Keratinocyte (primary cell): ENCODE measurements at places on chromosomes 3 and 15.

- no peak for DNase-seq
Measured at GRCh38 chr3:126127904-126128303, 44.0 kb upstream of the SLC41A3 start.

DNA sequence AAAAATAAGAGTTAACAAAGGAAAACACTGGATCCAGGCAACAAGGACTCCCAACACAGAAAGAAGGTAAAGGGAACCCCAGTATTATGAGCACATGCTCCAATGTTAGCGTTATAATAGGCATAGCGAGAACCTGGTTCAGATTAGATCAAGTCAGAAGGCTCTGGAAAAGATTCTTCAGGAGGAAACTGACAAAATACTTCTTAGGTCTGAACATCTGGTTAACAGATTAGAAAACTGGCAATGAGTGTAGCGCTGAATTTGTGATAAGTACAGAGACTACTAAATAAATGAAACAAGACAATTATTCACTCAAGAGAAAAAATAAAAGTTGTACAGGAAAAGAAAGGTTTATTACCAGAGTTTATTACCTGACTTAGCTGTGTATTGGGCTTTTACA lies 146.1 kb downstream of the DPH6 start:
- DNase-seq = no peak

- no peak for DNase-seq
Measured at GRCh38 chr15:58015565-58015964, 49.9 kb downstream of the ALDH1A2 start.

- DNase-seq = no peak
Measured at GRCh38 chr3:77324105-77324504, 284.2 kb downstream of the ROBO2 start.

DNA sequence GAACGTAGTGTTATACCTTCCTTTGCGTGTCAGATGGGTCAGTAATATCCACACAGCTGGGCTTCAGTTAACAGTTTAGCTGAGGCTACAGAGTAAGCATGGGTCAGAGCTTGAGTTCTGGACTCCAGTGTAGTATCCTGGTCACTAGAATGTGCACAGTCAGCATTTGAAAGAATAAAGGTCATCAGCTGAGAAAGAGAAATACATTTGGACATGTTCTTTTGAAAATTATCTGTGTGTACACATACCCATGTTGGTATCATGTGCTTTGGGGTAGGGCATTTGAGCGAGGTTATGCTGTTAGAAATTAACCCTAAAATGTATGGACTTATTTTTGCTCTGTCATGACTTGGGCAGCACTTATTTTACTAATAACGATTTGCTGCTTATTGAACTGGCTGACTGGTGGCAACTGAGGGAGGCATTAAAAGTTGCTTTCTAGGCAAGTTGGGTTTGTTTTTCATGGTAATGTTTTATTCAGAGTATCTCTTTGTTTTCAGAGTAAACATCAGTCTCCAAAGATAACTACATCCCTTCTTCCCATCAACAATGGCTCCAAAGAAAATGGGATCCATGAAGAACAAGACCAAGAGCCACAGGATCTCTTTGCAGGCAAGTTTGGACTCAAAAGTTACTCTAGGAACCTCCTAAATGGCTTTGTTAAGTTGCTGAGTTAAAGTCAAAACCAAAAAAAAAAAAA lies 16.4 kb downstream of the SNX1 start:
- DNase-seq = no peak

GRCh38 chr3:38297947-38298711 lies 16.0 kb downstream of the SLC22A14 start:
- DNase-seq = no peak

- no peak for DNase-seq
Measured at GRCh38 chr3:30199855-30200254, 406.5 kb upstream of the TGFBR2 start.

DNA sequence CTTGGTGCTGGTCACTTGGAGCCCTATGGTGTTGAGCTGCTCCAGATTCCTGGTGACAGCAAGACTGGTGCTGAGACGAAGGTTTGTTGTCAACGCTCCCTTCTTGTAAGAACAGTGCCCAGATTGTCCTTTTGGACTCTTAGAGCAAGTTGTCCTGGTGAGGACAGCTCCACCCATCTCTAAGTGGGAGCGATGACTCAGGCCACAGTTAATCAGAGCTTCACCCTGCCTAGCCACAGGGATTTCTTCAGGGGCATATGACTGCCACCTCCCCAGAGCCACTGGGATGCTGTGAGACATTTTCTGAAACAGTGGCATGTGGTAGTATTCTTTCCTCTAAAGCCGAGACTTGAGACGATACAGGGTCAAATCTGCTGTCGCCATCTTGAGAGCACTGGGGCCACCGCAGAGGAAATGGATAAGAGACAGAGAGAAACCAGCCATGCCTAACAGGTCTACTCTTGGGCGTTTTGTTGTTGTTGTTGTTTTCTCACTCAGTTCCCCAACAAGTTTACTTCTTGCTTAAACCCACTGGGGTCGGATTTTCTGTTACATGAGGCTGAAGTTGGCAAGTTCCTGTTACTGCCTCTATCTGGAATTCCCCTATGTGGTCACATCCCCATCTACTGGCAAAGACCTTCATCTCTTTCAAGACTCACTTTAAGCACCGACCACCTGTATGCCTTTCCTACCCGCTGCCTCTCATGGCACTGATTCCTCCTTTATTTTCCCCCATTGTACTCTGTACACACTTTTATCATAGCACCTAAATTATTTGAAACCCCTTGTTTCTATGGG lies 16.0 kb upstream of the PCOLCE2 start:
- no peak for DNase-seq

GRCh38 chr3:30628205-30628900 lies 22.0 kb downstream of the TGFBR2 start:
- no peak for DNase-seq

DNA sequence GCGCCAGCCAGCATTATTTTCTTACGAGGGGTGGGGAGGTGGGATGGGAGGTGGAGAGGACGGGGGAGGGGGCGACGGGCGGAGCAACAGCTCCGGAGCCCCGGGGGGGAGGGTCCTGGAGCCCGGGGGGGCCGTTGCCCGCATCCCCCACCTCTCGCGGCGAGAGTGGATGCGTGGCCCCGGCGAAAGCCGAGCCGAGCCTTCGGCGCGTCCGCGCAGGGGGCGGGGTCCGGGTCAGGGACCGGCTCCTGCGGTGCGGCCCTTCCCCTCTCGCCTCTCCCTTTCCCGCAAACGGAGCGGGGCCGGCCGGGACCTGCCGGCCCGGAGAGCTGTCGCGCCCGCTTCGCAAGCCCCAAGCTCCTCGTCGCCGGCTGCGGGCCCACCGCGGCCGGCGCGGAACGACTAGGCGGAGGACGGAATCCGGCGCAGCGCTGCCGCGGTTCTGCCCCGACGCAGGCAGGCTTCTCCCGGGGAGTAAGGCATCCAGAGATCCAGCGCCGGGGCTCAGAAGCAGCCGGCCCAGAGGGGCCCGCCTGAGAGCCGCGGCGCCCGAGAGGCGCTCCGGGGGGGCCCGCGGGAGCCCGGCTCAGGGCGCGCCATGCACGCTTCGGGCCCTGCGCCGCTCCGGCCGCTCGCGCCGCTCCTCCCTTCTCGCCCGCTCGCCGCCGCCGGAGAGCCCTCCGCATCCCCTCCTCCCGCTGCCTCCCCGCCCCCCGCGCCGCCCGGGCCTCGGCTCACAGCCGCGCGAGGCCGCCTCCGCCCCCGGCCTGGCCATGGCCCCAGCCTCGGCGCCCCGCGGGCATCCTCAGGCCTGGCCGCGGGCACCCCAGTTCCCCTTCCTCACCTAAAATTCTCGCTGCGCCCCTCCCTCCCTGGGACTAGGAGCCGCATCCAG lies 459 bp upstream of the ADCY5 start:
- DNase-seq = no peak

DNA sequence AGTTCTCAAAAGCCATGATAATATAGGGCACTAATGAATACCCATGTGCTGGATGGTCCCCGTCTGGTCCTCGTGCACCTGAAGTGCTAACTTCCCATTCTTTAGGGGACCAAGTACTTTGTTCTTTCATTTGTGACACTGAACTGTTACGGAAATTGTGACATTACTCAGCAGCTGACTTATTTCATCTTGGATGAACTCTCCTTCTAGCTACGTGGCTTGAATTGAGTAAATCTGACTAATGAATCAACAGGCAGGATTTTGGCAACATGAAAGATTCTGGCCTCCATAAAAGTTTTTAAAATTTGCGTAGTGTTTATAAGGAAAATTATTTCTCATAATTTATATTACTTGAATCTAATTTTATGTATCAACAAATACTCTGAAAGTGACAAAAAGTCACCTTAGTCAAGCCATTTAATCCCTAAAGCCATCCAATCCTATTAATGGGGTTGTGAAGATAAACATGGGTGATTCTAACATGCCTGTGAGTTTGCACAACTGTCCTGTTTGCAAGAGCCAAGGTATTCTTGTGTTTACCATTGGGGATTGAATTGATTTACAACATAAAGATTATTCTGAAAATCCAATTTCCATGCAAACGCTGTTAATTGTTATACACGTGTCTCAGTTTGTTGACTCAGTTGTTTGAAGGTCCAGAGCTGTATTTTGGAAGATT lies 119.9 kb downstream of the AGBL1 start:
- no peak for DNase-seq

- DNase-seq = no peak
Measured at GRCh38 chr15:22887157-22887951, 48.9 kb downstream of the NIPA2 start.

DNA sequence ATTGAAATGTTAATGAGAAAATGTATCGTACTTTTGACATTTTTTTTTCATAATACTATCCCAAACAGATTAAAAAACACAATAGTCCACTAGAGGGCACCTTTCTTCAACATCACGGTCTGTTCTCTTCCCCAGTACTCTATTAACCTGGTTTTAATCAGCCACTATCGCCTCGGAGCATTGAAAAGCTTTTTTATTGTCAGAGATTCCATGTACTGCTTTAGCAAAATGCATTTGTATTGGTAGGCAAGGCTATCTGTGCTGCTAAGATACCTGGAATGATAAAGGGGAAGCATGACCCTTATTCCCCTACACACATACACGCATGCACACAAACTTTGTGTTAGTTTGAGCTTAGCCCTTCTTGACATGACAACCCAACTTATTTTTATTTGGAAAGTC lies 160.1 kb upstream of the IL12A start:
- DNase-seq = no peak

DNA sequence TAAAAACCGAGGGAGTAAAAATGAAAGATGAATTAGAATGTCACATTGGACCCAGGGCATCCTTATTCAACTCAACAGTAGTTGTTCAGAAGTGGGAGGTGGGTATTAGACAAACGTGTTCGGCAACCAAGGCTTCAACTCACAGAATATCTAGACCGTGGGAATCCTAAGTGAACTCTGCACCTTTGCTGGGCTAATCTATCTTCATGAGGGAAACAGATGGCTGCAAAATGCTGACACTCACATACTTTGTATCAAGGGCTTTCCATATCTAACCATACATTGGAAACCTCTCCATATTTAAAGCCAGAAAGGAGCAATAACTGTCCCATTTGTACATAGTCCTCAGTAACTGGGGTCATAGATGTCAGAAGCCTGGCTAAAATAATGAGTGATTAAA lies 20.9 kb downstream of the PLSCR1 start:
- no peak for DNase-seq

DNA sequence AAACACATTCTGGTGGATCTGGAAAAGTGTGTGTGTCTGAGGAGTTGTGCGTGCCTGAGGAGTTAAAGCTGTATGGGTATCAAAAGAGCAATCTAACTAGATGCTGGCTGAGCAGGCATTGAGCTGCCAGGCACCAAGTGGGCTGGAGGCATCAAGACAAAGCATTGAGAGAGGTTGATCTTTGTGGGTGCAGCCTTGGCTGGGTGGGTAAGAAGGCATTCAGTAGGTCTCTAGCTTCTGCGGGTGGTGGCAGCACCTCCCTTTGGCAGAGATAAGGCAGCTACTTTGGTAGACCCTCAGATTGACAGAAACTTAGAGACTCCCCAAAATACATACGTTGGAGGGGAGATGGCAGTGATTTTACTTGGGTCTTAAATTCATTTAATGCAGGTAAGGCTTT lies 15.8 kb upstream of the TMEM212 start:
- no peak for DNase-seq
